CD14-positive monocyte (primary cell): ENCODE measurements at places on chromosomes 1 and 21. TPM values are rescaled to one million over a fixed set of nuclear protein-coding genes. Genes with fewer than 3 reads are reported as not detected.

DNA sequence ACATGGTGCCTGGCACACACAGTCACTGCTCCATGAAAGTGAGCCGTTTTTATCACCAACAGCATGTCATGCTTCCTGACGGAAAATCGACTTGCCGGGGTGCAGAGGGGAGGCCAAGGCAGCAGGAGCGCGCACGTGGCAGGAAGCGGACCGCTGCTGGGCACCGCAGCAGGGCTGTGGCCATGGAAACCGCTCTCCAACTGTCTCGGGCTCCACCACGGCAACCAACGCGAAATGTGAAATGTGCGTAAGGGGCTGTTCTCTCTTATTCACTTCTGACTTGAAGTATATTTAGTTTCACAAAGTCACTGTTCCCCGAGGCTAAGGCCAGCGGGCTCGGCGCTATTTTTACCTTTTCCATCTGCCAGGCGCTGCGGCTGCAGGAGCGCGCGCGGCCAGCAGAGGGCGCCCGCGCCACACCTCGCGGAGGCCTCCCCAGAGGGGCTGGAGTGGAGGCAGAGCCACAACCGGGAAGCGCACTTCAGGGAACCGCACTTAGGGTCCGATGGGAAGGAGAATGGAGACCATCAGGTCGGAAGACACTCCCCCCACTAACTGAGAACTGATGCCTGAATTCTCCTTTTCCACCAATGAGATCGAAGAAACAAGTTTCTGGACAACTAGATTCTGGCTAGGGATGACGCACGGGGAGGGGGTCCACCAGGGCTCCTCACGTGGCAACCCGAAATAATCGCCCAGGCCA lies 19.7 kb downstream of the RCC2 start:
- DNase-seq: peak; percentile 56

DNA sequence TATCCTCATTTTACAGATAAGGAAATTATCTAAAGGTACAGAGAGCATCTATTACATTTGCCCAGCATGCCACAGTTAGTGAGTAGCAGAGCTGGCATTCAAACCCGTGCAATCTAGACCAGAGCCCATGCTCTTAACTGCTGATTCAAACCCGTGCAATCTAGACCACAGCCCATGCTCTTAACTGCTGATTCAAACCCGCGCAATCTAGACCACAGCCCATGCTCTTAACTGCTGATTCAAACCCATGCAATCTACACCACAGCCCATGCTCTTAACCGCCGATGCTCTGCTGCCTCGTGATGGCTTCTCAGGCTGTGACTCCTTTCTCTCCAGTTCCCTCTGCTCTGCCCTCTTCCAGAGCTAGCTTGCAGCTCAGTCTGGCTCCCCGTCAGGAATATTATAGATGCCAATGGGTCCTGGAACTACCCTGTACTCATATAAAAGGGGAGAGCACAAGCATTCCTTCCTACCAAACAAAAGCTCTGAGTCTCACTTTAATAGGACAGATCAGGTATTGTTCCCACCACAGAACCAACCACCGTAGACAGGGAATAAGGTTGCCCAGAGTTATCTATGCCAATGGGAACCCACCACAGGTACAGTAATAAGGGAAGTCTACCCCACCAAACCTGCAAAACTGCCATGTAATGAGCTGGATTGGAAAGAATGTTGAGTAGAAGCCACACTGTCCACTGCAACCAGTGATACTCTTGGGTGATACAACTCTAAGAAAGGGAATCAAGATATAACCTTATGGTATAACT lies 78.4 kb downstream of the SMYD3 start:
- no peak for DNase-seq

- no peak for DNase-seq
Measured at GRCh38 chr1:50147191-50147850, 38.6 kb downstream of the ELAVL4 start.

DNA sequence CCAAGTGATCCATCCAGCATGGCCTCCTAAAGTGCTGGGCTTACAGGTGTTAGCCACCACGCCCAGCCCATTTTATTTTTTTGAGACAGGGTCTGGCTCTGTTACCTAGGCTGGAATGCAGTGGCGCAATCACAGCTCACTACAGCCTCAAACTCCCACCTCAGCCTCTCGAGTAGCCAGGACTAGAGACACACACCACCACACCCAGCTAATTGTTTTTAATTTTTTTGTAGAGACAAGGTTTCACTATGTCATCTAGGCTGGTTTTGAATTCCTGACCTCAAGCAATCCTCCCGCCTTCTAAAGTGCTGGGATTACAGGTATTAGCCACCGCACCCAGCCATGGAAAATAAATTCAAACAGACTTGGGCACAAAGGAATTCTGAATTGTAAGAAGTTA lies 31.9 kb downstream of the PUM1 start:
- no peak for DNase-seq

The TTC34 gene
- not detected for polyA plus RNA-seq

GRCh38 chr1:208848854-208849253 lies 604.7 kb upstream of the PLXNA2 start:
- DNase-seq: no peak

The NRIP1 gene
- polyA plus RNA-seq: 23.5 TPM

The EVI5 gene
- 2.2 and 7.6 TPM in 2 replicates for polyA plus RNA-seq

The KCTD3 gene
- polyA plus RNA-seq: 2.2 and 6.7 TPM in 2 replicates

DNA sequence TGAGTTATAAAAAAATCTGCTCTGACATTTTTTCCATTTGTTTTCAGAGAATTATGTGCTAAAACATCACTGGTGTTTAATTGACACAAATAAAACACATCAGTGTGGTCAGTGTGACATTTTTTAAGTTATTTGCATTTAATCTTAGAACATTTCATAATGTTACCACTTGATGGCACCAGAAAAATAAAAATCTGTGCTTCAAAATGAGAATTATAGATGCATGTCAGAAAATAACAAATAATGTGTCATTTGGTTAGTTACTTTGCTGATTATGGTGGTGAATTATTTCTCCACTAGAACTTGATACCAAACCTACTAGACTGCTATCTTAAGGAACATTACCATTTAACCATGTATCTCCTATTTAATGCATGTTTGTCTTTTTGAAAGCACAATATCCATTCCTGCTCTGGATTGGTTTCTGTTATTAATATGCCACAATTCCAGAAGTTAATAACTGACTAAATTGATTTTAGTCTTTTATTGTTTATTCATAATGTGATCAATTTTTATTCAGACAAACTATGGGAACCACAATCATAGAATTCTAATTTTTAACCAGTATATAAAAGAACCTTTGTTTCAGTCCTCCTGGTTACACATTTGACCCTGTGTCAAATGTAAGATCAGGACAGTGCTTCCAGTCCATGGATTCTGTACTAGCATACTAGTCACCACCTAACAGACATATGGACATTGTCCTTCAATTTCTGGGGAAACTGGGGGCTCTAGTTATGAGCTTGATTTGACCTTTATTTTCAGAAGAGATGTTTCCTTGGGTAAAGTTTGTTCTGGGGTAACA lies 81.0 kb downstream of the RPS6KC1 start:
- DNase-seq: no peak

GRCh38 chr1:78340006-78340405 lies 150.8 kb upstream of the PTGFR start:
- no peak for DNase-seq

The S100B gene
- 1.4 TPM for polyA plus RNA-seq

- no peak for DNase-seq
Measured at GRCh38 chr1:6256645-6257044, 4.3 kb downstream of the GPR153 start.

DNA sequence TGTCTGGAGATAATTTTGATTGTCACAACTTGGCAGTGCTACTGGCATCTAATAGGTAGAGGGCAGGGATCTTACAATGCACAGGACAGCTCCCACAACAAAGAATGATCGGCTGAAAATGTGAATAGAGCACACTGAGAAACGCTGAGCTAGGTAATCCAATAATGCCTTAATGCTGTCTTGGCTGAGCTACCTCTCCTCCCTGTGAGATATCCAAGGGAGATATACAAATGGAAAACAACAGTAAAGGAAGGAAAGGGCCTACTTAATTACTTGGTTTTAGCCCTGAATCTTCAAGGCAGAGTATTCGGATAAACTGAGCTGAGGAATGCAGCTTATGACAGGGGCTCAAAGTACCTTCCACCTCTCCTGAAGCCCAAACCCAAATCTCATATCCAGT lies 2.9 kb downstream of the DNASE2B start:
- no peak for DNase-seq

The FCRL5 gene
- 0.06 TPM for polyA plus RNA-seq

DNA sequence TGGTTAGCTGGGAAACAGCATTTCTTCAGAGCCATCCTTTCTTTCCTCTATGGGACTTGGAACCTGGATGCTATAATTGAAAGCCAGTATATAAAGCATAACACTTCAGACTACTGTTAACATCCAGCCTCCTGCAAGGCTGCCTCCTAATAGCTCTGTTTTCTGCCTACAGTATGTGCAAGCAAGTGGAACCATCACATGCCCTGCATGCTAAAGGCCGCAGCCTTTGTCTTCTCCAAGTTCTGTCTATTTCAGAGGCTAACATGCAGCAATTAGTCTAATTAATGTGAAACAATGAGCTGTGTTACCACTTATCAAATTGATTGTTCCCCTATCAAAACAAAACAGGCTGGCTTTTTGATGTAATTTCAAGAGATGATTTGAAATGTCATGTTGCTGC lies 82.7 kb upstream of the ESRRG start:
- DNase-seq: no peak

The IL24 gene
- not detected for polyA plus RNA-seq

The PPIAL4G gene
- polyA plus RNA-seq: not detected

DNA sequence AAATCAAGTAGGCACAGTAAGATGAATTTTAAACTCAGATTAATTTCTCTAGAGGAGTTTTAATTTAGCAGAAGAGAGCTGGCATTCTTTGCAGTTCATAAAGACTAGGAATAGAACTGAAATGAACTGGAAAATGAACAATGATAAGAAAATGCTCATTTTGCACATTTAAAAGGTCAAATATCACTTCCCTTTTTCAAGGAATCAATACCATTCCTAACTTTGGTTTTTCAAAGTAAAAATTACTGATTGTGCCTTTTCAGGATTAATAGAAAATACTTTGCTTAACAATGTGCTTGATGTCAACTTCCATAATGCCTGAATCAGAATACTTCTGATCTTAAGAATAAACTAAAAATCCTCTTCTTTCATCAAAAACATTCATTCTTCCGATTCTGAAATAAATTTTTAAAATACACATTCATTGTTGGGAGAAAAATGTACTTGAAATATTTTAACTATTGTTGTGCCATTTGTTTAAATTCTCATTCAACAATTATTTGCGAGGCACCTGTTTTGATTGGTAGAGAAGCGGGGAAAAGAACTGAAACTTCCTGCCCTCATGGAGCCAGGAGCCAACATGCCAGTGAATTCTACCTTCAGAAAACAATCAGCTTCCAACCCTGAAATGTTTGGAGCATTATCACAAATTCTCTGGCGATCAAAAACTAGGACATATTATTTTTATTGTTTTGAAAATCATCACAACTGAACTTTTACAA lies 2.1 kb downstream of the SCAF4 start:
- DNase-seq: no peak

DNA sequence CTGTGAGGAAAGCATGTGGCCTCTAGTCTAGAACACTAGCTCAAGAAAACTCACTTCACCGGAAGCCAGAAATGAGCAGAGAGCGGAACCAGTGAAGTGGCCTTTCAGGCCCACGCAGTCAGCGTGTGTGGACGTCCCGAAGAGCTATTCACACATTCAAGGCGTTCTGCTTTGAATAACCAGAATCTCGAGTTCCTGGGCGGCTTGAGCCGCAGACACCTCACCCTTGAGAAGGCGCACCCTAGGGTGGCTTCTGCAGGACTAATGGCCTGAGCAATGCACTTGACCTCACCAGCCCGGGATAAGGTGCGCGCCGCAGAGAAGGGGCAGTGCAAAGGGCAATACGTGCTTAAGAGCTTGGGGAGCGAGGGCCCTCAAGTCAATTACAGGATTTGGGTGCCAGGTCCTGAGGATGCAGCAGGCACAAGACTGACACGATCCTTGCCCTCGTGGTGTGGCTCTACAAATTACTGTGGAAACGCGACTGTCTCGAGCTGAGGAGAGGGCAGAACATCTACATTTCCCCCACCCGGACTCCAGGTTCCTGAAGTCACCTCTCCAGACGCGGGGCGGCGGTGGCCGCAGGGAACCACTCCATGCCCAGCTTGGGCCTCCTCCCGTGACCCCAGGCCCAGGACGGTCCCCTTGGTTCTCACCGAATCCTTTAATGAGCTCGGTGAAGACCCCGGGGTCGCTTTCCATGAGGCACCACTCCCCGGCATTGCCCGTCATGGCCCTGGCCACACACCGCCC lies 455 bp downstream of the UCHL5 start:
- DNase-seq: peak; percentile 71

GRCh38 chr1:224922404-224923164 lies 6.9 kb upstream of the DNAH14 start:
- no peak for DNase-seq

- no peak for DNase-seq
Measured at GRCh38 chr1:75136195-75136815, 2.1 kb downstream of the LHX8 start.

The KIF17 gene
- not detected for polyA plus RNA-seq

- DNase-seq: no peak
Measured at GRCh38 chr1:70627910-70628309, 216.8 kb downstream of the CTH start.

DNA sequence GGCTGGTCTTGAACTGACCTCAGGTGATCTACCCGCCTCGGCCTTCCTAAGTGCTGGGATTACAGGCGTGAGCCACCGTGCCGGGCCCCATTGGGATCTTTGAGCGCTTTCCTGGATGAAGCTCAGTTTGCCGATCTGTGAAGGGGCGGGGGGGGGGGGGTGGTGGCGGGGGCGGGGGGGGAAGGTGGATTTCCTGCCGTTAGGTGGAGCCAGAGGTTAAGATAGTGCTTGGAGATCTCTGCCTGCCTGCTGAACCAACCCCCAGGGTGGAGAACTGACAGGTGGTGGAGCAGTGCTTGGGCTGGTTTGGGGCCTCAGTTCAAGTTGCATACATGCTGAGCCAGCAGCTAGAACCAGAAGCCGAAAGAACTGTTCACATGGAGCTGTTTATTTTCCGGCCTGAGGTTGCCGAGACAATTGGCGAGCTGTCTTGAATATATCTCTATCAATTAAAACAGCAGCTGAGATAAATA lies 1.7 kb downstream of the TMCC2 start:
- peak; percentile 15 for DNase-seq

GRCh38 chr1:147640553-147641165 lies 29.7 kb downstream of the ACP6 start:
- DNase-seq: peak; percentile 89

GRCh38 chr1:93734999-93735398 lies 53.4 kb upstream of the BCAR3 start:
- DNase-seq: no peak

DNA sequence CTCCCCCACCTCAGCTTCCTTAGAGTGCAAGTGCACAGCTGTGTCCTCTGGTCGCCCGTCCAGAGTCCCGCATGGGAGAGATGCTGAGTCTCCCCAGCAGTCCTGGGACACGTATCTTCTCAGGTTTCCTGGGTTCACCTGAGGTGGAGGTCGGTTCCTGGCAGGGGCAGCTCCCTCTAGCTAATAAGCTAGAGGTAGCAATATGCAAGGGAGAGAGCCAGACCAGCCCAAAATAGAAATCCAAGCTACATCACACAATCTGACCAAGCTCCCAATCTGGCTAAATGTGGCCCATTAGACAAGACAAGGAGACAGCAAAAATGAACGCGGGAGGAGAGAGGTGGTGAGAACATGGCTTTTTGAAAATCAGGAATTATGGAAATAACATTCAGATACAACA lies 30.9 kb upstream of the CADM3 start:
- DNase-seq: no peak

The NPHS2 gene
- polyA plus RNA-seq: not detected in 2 replicates

The RIMKLA gene
- polyA plus RNA-seq: not detected

The GIPC2 gene
- polyA plus RNA-seq: not detected

- DNase-seq: no peak
Measured at GRCh38 chr1:107975851-107976250, 10.9 kb upstream of the VAV3 start.
